Activated T-helper 9 cell treated with anti-CD3 and anti-CD28 coated beads, Interleukin-2, amount 50 U/mL, for 16 hours (primary cell): ENCODE measurements at places on chromosomes 4 and X.

GRCh38 chrX:138519296-138519695, 192.2 kb downstream of the FGF13 start:
- no peak for DNase-seq

GRCh38 chr4:8523766-8524165, 56.4 kb upstream of the GPR78 start:
- DNase-seq: no peak

DNA sequence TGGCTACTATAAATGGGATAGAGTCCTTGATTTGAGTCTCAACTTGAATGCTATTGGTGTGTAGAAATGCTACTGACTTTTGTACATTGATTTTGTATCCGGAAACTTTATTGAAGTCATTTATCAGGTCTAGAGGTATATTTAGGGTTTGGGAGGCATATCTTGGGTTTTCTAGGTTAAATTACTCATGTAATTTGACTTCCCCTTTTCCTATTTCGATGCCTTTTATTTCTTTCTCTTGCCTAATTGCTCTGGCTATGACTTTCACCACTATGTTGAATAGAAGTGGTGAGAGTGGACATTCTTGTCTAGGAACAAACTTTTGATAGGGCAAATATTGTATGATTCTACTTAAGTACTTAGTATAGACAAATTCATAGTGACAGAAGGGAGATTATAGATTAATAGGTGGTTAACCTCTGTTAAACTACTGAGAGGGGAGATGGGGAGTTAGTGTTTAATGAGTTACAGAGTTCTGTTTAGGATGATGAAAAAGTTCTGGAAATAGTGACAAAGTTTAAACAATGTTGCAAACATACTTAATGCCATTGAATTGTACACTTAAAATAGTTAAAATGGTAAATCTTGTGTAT, 22.8 kb upstream of the HSPA4L start:
- no peak for DNase-seq

GRCh38 chrX:129462707-129463106, 60.6 kb downstream of the SMARCA1 start:
- DNase-seq: no peak

- no peak for DNase-seq
Measured at GRCh38 chr4:61182915-61183314, 17.2 kb upstream of the ADGRL3 start.

GRCh38 chr4:83828601-83829000, 292.7 kb downstream of the GPAT3 start:
- no peak for DNase-seq
